ENCODE measurements at places on chromosomes 1 and 21.

- no peak for DNase-seq
Observed at GRCh38 chr1:221347706-221348105, 394.2 kb downstream of the DUSP10 start.

DNA sequence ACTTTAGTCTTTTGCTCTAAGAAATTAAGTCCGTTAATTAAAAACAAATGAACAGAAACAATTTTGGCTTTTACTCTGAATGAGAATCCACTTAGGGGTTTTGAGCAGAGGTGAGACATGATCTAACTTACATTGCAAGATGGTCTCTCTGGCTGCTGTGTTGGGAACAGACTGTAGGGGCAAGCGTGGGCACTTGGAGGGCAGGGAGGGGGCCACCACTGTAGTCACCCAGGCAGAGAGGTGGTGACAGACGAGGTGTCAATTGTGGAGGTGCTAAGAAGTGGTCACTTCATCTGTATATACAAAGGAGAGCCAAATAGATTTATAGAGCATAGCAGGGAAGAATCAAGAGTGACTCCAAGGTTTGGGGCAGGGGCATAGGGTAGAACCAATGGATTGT is 71.1 kb upstream of the IRF2BP2 start:
- DNase-seq = no peak

DNA sequence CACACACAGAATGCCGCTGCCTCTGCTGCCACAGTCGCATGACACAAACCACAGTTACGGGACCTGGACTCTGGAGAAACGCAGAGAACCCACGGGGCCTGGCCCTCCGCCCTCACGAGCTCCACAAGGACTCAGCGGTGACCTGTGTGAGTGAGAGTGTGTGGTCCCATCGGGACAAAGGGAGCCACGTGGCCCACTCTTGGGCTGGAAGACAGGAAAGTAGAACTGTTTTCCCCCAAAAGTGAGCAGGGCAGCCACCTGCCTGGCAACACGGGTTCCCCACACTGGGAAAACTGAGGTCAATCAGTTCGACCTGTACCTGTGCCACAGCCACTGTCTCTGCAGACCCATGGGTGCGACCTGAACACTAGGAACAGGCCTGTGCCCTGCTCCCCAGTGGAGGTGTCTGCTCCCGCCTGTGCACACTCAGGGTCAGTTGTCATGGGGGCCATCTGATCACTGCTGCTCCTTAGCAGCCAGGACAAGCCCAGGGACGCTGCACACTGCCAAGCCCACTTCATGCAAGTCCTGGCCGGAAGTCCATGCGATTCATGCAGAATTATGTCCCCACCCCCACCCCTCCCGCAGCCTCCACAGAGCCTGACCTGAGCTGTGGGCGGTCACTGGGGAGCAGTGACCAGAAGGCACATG is 54.4 kb upstream of the ADARB1 start:
- DNase-seq = no peak

DNA sequence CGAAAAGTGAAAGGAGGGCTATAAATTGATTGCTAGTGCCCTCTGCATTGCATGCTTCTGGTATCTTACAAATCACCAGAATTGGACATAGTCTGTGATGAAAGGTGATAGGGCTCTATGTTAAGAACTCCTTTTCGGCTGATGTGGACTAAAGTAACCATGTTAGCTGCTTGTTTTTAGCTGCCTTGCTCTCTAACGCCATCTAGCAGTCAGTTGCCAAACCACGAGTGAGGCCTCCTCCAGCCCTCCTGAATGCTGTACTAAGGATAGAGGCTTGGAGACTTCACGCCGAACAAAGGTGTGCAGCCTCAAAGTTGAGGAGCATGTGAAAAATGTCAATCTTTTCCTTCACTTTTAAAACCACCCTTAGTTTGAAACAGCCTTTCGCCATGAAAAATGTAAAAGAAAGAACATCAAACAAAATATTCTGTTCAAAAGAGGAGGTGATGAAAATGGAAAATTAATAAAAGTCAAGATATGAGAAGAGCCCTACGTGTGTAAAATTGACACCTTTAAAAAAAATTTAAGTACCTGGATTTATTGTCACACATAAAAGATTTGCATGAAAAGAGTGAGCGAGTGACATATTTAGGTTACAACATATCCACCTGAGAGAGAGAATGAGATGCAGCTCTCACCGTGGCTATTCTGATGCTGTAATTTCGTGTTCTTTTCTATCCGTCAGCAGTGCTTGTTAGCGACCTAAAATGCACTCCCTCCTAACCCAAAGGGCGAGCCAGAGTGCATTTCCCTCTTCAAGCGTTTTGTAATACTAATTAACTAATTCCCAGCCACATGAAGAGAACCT is 8.1 kb downstream of the LRRC53 start:
- peak; percentile 34 for DNase-seq

Data from fibroblast of skin of right quadriceps (primary cell).